Activated naive CD8-positive, alpha-beta T cell treated with anti-CD3 and anti-CD28 coated beads for 36 hours (primary cell): ENCODE measurements at places on chromosomes 2 and 18. TPM values are rescaled to one million over a fixed set of nuclear protein-coding genes. Genes with fewer than 3 reads are reported as not detected.

GRCh38 chr2:201441409-201441808 lies 9.8 kb downstream of the TRAK2 start:
- DNase-seq = no peak

- no peak for DNase-seq
Observed at GRCh38 chr2:176935543-176936102, 277.0 kb upstream of the HNRNPA3 start.

DNA sequence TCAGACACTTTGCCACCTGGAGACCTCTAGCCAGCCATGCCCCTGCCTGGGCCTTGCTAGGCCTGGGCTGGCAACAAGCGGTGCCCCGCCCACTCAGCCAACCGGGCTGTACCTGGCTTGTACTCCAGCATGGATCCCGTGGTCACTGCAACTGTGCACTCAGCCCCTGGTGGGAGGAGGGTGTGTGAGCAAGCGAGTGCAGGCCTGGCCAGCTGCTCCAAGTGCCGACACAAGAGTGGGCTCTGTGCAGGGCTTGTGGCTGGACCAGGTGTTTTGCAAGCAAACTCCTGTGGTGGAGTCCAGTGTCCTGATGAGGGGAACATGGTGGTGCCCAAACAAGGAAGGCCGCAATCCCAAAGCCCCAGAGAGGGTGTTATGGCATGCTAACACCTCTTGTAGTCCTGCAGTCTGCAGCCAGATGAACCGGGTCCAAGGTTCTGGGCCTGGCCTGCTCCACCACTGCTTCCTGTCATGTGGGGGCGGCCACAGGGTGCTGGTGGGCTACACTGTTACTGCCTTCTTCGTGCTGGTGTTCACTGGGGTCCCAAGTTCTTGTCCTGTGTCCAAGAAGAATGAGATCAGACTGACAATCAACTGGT lies 60.1 kb upstream of the CD28 start:
- DNase-seq = no peak

DNA sequence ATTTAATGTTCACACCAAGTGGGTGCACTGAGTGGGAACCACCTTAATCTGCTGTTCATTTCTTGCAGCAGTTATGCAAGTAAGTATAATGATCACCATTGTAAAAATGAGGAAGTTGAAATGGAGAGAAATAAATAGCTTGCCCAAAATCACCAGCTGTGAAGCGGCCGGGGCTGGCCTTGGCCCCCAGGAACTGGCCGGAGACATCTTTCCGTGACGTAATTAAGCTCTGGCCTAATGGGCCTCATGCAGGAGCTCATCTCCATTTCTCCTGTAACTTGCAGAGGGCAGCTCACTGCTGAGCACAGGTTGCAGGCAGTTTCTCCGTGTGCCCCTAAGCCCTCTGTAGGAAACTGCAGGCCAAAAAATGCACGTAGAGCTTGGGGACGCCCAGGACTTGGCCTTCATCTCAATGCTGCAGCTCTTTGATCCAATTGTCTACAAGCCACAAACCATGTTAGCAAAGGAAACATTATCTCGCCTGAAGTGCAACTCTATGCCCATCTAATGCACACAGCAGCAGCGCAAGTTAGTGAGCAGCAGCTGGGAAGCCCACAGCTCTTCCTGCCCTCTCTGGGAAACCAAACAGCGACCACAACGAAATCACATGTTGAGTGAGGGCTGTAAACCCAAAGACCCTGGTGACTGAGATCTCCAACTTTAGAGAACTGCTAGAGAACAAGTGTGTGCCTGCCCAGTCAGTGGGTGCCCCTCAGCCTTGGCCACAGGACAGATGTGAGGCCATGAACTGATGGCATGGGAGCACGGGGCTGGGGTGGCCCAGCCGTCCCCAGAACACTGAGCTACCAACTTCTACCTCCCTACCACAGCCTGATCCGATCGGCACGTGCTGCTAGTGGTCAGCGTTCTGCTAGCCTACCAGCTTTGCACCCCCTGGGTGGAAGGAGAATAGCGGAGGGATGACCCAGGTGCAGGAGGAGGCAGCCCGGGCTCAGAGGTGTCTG lies 28.8 kb downstream of the APCDD1 start:
- no peak for DNase-seq

GRCh38 chr2:101446869-101447268 lies 28.0 kb downstream of the RFX8 start:
- DNase-seq = no peak

DNA sequence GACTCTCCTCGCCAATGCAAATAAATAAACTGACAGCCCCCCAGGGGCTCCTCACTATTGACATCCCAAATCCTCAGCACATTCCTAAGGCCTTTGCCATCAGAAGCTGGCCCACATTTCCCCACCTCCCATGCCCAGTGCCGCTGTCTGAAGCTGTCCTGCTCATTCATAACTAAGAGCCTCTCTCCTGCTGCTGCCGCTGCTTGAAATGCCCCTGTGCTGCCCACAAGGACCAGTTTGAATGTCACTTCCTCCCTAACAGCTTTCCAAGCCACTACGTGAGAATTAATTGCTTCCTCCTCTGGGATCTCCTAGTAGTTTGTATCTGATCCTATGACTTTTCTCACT lies 151.6 kb upstream of the CAPN13 start:
- no peak for DNase-seq

DNA sequence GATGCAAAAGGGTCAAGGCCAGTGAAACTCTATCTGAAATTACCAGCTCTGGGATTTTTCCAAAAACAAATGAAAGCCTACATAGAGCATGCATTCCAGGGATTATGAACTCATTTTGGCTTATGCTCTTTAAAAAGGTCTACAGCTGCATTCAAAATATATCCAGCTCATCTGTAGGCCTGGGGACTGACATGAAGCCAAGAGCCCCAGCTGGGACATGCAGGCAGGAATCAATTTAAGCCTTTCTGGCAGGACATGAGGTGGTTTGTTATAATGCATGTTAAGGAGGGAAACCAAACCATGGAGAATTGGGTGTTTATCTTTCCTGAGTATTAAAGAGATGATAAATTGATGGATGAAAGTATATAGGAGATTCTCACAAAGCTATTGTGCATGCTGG lies 164.5 kb downstream of the RBM43 start:
- no peak for DNase-seq

DNA sequence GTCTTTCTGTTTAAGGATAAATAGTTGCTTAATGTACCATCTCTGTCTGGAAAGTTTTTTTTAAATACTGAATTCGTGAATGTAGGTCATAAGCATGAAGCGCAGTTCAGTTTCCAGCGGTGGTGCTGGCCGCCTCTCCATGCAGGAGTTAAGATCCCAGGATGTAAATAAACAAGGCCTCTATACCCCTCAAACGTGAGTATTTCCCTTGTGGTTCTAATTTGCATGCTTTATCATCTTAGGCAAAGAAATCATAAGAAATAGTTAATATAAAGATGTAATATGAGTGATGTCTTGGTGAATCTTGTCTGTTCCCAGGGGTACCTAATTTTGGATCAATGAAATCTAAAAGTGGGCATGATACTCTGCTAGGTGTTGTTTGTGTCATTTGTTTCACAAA lies 1.5 kb downstream of the NDC80 start:
- no peak for DNase-seq

- no peak for DNase-seq
Observed at GRCh38 chr2:230492107-230492506, 76.1 kb downstream of the SP100 start.

GRCh38 chr18:35610089-35610488 lies 28.5 kb downstream of the GALNT1 start:
- no peak for DNase-seq

- DNase-seq = peak; percentile 1
Observed at GRCh38 chr2:104378853-104379374, 475.0 kb upstream of the POU3F3 start.

DNA sequence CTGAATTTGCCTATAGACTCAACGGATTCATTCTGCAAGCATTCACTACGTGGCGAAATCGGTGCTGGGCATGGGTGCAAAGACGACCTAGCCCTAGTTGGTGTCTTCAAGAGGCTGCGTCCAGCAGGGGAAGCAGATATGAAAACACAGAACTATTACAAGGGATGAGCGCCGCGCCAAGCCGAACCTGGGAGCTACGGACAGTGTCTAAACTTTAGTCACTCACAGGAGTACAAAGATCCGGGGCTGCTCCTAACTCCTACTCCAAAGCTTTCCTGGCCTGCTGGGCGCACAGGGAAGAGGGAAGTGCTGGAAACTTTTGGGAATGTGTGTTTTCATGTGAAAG lies 732 bp upstream of the ANXA4 start:
- peak; percentile 14 for DNase-seq

DNA sequence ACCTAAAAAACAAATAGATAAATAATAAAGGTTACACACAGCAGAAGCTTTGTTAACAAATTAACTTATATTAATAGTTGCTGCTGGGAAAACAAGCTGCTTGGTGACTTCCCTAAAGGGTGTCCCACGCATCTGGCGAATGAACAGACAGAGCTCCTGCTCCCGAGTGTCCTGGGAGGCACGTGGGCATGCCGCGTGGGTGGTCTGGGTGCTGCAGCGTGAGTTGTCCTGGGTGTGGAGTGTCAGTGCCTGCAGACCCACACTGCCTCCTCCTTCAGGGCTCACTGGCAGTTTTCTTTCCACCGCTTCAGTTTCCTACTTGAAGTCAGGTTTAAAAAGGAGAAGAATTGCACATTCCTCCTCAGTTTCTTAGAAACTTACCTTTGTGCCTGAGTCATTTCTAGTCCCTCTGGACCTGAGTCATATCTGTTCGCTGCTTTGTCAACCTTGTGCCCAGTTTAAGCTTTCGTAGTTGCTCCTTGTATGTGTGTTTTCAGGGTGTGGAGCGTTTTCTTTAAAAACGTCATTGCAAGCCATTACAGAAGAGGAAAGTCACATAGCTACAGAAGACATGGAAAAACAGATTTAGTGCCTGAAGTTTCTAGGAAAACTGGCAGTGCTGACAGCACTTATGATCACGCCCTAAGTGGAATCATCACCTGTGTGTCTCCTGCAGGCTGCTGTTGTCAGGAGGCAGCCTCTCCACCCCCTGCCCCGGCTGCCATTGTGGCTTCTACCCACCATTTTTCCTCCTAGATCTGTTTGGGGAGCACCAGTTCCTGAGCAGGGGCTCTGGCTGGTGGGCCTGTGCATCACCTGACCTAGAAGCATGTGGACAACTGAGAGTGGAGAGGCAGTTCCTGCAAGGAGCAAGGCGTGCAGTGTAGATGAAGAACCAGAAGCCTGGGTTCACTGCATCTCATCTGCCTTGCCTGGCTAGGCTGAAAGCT lies 24.5 kb downstream of the IMPA2 start:
- no peak for DNase-seq

GRCh38 chr2:160242893-160243564 lies 43.0 kb upstream of the ITGB6 start:
- no peak for DNase-seq

DNA sequence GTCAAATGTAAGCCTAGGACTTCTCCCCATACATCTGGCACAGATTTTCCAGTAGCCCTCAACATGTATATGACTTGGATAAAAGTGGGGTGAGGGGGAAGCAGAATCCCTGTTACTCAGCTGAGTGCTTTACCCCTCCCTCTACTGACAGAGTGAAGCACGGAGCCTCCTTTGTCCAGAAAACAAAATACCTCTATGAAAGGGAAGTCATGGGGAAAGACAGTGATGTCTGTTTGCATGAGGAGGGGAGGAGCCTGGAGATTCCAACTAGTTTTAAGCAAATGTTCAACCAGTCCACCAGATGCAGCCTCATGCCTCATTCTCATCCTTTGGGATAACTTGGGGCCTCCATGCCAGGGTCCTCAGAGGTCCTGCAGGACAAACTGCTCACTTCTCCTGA lies 203.9 kb downstream of the SMAD2 start:
- no peak for DNase-seq

DNA sequence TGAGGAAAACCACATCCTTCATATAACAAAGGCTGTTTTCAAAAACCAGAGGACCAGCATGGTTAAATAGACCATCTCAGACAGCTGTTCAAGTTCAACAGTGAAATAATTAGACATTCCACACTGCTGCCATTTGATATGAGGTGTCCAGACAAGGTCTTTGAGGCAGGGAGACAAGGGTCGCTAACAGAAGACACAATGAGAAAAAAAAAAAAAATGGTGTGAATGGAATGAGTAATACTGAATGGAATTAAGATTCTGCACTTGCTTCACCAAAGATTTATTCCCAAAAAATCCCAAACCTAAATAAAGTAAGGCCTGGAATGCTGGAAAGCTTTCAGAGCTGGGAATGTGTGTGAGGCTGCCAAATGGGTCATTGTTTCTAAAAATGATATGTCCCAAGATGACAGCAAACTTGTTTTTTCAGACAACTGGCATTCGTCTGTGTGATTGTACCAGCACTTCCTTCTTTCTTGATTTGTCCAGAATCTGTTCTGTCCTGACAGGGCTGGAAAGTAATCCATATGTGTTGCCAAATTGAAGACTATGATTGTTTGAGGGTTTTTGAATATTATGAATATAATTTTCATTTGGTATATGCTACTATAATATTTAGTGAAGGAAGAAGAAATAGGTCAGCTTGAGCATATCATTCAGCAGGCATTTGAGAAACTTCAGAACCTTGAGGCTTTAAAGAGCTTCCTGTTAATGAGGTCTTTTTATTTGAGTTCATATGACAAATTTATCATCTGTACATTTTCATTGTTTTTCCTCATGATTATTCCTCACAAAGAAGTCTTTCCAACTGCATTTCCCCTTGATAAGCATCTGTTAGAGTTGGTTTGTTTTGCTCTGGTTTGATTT lies 85.2 kb upstream of the ITGA4 start:
- no peak for DNase-seq

GRCh38 chr2:50529600-50530218 lies 502.2 kb downstream of the NRXN1 start:
- no peak for DNase-seq

GRCh38 chr2:216033403-216033802 lies 20.1 kb upstream of the MREG start:
- no peak for DNase-seq

DNA sequence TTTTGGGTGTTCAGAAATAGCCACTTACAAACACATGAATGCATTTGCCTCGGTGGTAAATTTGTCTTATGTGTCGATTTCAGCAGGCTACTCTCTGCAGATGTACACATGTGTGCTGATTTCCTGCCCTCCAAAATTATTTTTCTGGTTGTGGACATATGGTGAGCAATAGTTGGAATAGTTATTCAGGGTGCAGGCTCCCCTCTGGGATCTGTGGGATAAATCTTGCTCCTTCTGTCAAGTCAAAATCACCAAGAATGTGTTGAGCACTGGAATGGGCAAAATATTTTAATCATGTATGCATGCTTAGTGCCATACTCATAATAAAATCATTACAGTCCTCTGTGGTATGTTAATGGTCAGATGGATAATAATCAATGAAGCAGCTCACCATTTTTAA lies 684.5 kb downstream of the BCL11A start:
- DNase-seq = no peak

GRCh38 chr2:49271060-49271606 lies 116.8 kb upstream of the FSHR start:
- DNase-seq = no peak

RAB27B gene
- total RNA-seq = not detected

HPCAL1 gene
- total RNA-seq = 105 TPM

SERPINB3 gene
- not detected for total RNA-seq

ABCG8 gene
- not detected for total RNA-seq

CHST9 gene
- total RNA-seq = not detected
